ENCODE measurements at places on chromosomes 11 and 22.

DNA sequence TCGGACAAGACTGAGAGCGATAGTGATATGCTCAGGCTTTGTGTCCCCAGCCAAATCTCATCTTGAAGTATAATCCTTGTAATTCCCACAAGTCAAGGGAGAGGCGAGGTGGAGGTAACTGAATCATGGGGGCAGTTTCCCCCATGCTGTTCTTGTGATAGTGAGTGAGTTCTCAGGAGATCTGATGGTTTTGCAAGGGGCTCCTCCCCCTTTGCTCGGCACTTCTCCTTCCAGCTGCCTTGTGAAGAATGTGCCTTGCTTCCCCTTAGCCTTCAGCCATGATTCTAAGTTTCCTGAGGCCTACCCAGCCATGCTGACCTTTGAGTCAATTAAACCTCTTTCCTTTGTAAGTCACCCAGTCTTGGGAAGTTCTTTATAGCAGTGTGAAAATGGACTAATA lies 7.5 kb upstream of the FOLR2 start:
- DNase-seq, result no peak

DNA sequence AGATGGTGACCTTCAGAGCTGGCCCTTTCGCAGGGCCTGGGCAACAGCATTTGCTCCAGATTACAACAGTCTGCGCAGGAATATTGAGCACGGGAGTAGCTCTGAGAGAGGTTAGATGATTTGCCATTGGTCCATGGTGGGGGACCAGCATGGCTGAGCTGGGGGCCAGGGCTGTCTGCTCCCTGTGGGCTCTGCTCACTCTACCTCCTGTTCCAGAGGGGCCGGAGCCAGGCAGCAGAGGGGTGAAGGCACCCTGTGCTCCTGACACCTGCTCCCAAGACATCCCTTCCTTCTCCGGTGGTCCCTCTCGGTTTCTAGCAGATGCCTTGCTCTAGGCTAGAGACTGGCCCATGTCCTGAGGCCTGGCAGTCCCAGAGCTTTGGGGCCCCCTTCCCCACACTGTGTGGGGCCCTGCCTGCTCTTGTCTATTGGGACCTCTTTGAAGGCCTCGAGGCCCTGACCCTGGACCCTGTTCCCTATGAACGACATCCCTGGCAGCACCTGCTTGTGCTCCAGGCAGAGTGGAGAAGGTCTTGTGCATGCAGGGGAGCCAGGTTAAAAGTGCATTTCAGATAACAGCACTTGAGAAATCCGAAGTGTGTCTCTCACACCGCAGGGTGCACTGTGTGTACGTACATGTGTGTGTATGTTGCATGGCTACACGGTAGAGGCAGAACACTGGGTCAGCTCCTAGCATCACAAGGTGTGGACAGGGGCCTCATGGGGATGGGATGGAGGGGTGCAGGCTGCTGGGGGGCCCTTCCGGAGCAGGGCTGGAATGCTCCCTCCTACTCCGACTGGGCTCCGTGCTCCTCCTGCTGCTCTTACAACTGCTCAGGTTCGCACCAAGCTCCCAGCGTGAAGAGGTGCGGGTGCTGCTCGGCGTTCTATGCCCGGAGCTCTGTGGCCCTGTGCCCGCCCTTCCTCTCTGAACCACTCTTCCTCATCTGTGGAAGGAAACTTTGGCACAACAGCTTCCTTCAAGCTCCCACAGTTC lies 123.3 kb upstream of the B3GAT1 start:
- DNase-seq, result no peak

DNA sequence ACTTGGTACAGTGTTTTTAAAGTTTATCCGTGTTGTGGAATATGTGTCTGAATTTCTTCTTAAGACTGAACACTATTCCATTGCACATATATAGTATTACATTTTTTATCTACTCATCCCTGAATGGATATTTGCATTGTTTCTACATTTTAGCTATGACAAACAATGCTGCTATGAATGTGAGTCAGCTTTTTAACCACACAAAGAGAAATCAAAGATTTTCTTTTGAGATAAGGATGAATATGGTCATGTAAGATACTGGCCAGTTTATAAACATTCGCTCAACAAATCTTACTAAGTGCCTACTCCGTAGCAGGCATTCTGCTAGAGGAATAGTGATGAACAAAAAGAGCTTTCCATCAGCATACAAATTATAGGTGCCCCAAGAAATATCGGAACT lies 16.5 kb upstream of the OR9G4 start:
- DNase-seq, result no peak

- no peak for DNase-seq
These were observed 62.9 kb downstream of the EXT2 start for GRCh38 chr11:44158384-44158783.

DNA sequence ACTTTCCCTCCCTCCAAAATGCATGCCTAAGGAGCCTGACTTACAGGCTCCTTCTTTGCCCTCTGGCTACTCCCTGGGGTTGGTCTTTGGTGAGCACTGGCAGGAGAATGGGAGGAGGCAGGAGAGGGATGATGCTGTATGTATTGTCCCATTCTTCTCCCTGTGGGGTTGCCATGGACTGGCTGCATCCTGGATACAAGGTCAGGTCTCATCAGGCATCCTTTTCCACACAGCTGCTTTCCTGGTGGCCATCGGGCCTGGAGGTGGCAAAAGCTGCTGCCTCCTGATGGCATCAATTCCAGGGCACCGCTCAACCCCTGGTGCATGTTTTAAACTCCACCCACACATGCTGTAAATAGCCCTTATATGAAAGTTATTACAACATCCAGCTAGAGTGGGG lies 257.2 kb downstream of the ETS1 start:
- DNase-seq, result no peak

GRCh38 chr22:42399315-42400271 lies 32.6 kb downstream of the NFAM1 start:
- no peak for DNase-seq

GRCh38 chr22:40594924-40595323 lies 41.6 kb downstream of the MRTFA start:
- no peak for DNase-seq

GRCh38 chr11:108718466-108718865 lies 53.6 kb downstream of the DDX10 start:
- no peak for DNase-seq

GRCh38 chr11:9720290-9720630 lies 56.4 kb downstream of the SWAP70 start:
- DNase-seq, result no peak

DNA sequence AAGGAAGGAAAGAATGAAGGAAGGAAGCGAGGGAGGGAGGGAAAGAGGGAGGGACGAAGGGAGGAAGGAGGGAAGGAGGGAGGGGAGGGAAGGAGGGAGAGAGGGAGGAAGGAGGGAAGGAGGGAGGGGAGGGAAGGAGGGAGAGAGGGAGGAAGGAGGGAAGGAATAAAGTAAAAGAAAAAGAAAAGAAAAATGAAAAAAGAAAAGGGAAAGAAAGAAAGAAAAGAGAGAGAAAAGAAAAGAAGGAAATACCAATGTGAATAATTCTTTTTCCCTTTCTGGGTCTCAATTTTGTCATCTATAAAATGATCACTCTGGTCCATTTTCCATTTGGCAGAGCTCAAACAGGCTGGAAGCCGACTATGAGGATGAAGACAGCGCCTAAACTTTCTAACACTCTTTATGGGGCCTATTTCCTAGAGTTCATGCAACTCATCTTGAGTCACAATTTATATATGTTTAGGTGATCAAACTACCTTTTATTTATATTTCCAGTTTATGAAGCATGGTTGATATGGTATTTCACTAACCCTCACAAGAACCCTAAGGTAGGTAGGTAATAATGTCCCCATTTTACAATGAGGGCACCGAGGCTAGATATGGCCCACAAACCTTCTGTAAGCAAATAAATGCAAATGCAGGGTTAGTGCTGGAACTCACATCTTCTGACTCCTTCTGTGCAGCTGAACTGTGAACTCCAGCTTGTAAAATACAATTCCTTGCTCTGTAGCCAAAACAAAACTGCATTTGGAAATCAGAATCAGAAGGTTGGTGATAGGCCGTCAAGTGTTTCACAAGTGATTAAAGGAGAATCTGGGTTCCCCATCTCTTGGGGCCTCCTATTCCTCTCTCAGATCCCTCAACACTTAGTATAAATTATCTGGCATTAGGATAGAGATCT lies 434.3 kb downstream of the ETS1 start:
- no peak for DNase-seq

DNA sequence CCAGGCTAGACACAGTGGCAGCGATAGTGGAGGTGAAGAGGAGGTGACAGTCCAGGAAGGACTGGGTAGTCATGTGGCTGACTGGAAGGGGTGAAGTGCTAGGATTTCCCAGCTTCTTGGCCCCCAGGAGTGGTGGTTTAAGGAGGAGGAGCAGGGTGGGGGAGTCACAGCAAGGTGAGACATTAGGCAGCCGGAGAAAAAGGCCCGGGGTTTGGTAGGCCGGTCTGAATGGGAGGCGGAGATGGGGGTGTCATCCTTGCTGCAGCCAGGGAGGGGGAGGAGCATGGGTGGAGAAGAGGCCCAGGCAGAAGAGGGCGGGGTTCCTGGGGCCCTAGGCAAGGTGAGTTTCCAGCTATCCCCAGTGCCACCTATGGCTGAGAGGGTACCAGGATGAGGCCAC lies 6.1 kb downstream of the SIPA1 start:
- DNase-seq, result no peak

- DNase-seq, result no peak
These were observed 31.9 kb downstream of the CTNND1 start for GRCh38 chr11:57793351-57794115.

DNA sequence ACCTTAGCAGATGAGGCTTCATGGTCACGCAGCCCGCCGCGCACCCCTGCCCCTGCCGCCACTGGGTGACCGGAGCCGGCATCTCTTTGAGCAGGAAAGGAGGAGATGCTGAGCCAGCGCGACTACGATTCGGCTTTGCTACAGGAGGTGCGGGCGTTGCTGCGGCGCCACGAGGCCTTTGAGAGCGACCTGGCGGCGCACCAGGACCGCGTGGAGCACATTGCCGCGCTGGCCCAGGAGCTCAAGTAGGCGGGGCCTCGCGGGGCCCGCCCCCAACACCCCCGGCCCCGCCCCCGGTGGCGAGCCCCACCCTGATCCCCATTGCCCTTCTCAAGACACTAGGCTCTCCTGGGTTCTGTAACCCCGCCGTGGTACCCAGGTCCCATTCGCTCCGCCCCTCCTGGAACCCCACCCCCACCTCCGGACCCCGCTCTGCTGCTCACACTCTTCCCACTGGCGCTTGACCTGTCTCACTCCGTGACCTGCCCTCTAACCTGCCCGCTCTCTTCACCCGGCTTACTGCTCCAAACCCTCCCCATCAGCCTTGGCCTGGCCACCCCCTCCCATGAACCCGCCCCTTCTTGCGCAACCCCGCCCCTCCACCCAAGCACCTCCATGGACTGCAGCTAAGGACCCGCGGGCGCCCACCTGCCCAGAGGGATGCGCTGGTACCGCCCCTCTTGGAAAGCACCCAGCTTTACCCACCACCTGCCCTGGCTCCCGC lies 9.1 kb downstream of the CTSF start:
- no peak for DNase-seq

- no peak for DNase-seq
These were observed 313.4 kb downstream of the DLG2 start for GRCh38 chr11:85313741-85314140.

GRCh38 chr22:47295982-47296381 lies 533.5 kb downstream of the TBC1D22A start:
- no peak for DNase-seq

GRCh38 chr22:43136255-43136654 lies 6.9 kb downstream of the MCAT start:
- DNase-seq, result no peak

GRCh38 chr22:36103891-36104290 lies 56.7 kb downstream of the APOL3 start:
- DNase-seq, result no peak

- no peak for DNase-seq
These were observed 6.9 kb downstream of the TRABD start for GRCh38 chr22:50192436-50193204.

- no peak for DNase-seq
These were observed 3.4 kb upstream of the ZC3H12C start for GRCh38 chr11:110089617-110090282.

GRCh38 chr11:126465573-126466188 lies 110.2 kb downstream of the ST3GAL4 start:
- DNase-seq, result peak; percentile 70

DNA sequence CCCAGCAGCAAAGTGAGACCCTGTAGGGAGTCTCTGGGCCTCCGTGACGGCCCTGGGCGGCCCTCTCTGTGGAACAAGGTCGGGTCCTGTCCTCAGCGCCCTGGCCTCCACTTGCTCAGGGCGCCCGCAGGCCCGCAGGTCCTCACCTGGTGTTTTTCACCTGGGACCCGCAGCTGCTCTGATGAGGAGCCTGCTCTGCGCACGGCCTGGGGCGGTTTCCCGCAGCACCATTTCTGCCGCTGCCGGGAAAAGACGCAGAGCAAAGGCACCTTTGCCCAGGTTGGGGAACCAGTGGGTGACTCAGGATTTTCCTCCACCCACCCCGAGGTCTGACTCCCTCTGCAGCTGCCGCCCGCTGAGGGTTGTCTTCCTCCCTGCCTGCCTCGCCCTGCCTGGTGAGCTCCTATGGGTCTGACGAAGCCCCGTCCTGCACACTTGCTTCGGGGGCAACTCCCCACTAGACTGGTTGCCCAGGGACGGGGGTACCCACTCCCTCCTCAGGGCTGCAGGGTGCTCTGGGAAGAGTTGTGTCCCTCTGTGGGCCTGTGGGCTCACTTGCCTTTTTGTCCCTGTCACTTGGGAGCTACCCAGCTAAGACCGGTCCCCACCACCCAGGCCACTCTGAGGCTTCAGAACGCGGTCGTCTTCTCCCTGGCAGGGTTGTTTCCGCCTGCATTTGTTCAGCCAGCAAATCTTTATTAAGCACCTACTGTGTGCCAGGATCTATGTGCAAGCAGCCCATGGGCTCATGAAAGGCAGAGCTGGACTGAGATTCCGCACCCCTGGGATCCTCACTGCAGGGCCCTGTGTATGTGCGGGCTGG lies 89.5 kb downstream of the KCNQ1 start:
- DNase-seq, result no peak

- no peak for DNase-seq
These were observed 677.4 kb upstream of the ARHGAP42 start for GRCh38 chr11:100009728-100010127.

Data from NCI-H2081 treated with DMSO at 0.1 percent for 48 hours (cell line).